Vagina (tissue), 2 donors: ENCODE measurements at places on chromosomes 2 and 18. TPM values are rescaled to one million over a fixed set of nuclear protein-coding genes. Genes with fewer than 3 reads are reported as not detected.

- no peak for DNase-seq
Measured at GRCh38 chr2:174800436-174801205, 36.3 kb upstream of the CHRNA1 start.

- DNase-seq = no peak
Measured at GRCh38 chr2:179581605-179582004, 279.8 kb downstream of the ZNF385B start.

GRCh38 chr2:1603059-1603458, 141.3 kb downstream of the PXDN start:
- no peak for DNase-seq

GRCh38 chr2:5736050-5736449, 43.9 kb downstream of the SOX11 start:
- no peak for DNase-seq

GRCh38 chr2:177520324-177520723, 127.8 kb downstream of the AGPS start:
- DNase-seq = no peak

DNA sequence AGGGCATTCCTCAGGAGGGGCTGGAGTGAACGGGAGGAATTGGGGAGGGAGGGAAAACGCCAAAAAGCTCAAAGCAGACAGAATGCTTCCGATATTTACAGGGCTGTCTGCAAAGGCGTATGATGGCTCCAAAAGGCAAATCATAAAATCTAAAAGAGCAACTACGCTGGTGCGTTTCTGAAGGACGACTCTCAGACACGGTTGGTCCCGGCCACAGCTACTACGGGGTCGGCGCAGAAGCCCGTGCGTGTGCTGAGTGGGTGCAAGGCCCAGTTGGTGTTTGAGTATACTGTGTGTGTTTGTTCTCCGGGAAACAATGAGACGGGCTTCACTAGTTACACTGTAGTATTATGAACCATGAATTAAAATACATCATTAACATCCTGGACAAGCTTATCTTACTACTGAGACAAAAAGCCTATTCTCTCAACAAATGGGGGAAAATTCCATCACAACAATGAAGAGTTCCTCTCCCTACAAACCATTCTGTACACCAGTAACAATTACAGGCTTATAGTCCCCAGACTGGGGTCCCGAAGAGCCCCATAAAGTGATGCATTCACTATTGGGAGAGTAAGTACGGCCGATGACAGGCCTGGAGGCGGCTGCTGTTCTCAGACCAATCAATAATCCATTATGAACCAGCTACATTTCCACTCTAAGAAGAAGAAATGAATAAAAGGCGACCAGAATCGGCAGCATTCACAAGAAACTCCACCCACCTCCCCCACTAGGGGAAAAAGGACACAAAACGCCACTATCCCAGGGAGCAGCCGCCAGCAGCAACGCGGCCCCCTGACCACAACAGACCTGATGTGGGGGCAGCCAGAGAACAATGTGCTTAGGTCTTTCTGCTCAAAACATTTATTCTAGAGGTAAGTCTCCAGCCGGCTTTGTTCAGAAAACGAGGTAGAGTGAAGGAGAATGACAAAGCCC, 43.4 kb downstream of the ZNF516 start:
- DNase-seq = peak; percentile 64

DNA sequence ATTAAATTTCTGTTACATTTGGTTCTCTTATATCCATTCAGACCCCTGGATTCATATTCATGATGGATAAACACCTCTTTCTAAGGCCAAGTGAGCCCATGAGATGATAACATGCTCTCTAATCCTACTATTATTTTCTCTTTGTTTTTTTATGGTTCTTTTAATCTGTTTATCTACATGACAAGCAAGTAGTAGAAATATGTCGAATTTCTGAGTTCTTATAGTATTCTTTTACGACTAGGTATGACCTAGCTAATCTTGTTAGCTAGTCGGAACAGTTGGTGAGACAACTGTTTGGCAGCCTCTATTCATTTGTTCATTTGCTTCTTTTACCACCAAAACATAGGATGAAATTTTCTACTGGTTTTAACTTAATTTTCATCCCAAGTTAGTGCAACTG, 98.1 kb upstream of the SCG2 start:
- no peak for DNase-seq

DNA sequence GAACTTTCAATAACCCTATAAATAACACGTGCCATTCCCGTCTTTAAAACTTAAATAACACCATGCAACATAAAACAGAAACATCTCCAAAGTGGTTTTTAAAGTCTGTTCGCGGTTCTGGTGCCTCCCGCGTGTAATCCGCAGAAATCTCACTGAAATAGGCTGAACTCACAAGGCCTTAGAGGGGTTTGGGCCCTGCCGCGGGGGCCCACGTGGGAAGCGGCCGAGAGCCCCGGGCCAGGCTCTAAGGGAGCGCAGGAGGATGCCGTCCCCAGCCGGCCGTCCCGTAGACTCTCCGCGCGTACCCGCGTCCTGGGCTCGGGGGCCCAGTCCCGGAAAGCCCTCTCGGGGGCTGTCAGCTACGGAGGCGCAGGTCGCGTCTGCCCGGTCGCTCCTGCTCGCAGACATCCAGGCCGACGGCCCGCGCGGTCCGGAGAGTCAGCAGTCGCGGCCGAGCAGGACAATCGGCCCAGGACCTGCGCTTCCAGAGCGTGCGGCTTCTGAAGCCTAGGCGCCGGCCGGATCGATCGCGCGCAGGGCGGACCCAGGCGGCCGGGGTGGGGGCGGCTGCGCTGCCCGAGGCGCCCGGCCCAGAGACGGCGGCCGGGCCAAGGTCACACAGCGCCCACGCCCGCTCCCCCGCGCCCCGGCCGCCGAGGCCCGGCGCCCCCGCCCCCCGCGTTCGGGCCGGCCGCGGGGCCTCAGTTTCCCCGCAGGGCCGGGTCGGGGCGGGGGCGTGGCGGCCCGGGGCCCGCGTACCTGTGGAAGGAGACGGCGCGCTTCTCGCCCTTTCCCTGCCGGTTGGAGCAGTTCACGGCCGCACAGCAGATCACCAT, 558 bp downstream of the THAP4 start:
- DNase-seq = no peak

GRCh38 chr2:120959426-120959825, 223.8 kb downstream of the GLI2 start:
- no peak for DNase-seq

- DNase-seq = no peak
Measured at GRCh38 chr2:120238728-120239487, 13.7 kb upstream of the RALB start.

GRCh38 chr2:440403-440740, 152.5 kb upstream of the ALKAL2 start:
- DNase-seq = no peak

DNA sequence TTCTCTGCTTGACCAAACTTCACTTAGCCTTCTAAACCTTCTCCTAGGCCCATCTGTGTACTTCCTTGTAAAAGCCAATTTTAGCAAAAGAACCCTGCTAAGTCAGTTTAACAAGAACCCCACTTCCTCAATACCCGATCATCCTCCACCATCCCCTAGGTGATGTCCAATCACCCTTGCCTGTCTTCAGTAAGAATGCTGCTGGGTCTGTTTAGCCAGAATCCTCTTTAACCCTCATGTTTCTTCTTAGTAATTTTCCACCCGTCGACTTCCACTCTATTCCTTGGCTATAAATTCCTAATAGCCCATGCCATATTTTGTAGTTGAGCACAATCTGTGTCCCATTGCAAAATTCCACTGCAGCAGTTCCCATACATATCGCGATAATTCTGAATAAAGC, 780.0 kb upstream of the RAB6C start:
- no peak for DNase-seq

GRCh38 chr2:133657591-133657990, 89.3 kb upstream of the NCKAP5 start:
- no peak for DNase-seq

- no peak for DNase-seq
Measured at GRCh38 chr2:238667008-238667407, 180.9 kb upstream of the TWIST2 start.

- DNase-seq = no peak
Measured at GRCh38 chr2:98027538-98027937, 31.8 kb upstream of the TMEM131 start.

- DNase-seq = peak; percentile 79
Measured at GRCh38 chr2:1990724-1991123, 246.4 kb upstream of the PXDN start.

The CAPN13 gene
- total RNA-seq = not detected

The SLC39A10 gene
- total RNA-seq = 10.6 TPM

The POMC gene
- 2.5 TPM for total RNA-seq

The SCN7A gene
- total RNA-seq = 15.0 TPM

The SCYGR4 gene
- total RNA-seq = not detected

The AGAP1 gene
- total RNA-seq = 21.1 TPM

The SNTG2 gene
- total RNA-seq = 11.8 TPM

The TUBA3E gene
- total RNA-seq = not detected

The GMPPA gene
- total RNA-seq = 35.4 TPM

The TWIST2 gene
- total RNA-seq = 214 TPM

The NXPH2 gene
- not detected for total RNA-seq

The VWC2L gene
- not detected for total RNA-seq
